CD4-positive, alpha-beta T cell treated with Interleukin-12 subunit alpha and Interleukin-12 subunit beta, for 1 hour (primary cell): ENCODE measurements at places on chromosomes 16 and 17.

DNA sequence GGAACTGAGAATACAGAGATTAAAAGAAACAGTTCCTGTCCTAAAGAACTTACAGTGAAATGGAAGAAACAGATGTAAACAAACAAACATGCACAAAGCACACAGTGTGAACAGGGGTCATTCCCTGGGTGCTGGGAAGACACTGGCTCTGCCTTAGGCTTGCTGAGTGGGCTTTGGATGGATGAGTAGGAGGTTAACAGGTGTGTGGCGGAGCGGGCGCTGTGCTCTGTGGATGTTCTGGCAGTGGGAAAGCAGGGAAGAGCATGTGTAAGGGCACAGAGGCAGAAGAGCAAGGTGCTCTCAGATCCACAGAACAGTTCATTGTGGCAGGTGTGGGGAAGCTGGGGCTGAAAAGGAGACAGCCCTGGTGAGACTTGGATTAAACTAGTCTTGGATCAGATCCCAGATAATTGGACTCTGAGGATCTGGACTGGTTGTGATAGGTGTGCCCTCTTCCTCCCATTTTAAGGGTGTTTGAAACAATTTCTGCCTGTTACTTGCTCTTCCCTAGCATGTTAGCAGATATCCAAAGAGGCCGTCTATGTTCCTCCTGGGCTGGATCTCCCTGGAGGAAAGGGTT is 8.1 kb downstream of the HROB start:
- DNase-seq: no peak

DNA sequence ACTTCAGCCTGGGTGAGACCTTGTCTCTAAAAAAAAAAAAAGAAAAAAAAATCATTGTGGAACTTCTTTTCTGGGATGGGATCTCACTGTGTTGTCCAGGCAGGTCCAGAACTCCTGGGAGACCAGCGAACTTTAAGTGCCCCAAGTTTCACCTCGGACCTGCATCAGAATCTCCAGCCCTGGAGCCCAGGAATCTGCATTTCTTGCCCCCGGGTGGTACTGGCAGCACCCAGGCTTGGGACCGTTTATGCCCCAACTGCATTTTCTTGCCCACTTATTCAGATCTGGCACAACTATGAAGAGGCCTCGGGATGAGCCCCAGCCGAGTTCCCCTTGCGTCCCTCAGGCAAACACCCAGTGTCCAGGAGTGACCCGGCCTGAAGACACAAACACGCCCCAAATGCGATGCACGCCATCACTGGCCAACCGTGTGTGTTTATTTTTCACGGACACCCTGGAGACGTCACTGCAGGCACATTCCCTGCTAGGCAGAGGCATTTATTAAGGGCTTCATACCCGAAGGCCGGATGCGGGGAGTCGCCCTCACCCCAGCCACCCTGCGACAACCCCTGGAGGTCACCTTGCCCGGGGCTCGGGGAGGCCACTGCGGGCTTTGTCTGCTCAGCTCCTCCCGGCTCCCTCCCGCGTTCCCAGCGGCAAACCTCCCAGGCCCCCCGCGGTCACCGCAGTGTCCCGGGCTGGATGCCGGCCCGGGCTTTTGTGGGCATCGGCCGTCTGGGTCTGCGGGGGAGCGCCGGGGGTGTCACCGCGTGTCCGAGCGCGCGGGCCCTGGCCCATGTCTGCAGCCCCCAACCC is 684 bp upstream of the SPIRE2 start:
- no peak for DNase-seq

DNA sequence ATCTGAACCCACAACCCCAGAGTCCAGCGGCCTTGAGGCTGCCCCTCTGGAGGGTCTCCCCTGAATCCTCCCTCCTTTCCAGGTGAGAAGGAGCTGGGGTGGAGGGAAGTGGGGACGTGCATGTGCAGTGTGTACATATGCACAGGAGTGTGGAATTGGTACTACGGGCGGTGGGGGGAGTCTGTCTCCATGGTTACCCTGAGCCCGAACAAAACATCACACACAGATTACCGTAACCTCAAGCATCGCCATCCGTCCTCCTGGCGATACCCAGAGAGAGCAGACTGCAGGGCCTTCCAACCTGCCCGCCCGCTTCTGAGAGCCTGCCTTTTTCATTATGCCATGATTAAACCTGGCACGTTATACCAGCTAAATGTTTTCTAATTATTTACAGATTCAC is 25.1 kb downstream of the GSG1L start:
- no peak for DNase-seq

DNA sequence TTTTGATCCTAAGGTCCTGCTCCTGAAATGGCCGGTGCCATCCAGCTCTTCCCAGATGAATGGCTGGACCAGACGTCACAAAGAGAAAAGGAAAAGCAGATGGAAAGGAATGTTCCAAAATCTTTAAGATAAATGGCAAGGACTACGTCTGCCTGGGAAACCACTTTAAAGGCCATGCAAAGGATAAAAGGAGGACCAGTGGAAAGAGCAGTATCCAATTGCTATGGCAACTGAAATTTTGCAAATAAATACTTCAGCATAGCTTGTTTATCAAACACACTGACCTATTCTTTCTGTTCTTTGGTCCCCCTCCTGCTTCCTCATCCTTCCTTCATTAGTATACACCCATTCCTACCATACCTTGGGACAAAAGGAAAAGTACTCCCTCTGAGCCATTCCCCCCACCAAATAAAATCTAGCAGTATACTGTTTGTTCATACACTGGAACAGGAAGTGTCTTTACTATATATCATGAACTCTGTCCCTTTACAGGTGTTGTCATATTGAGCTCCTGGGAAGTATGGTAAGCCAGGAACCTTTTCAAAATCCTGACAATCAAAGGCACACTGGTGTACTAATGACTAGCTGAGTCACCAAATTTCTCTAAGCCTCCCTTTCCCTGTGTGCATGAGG is 37.2 kb upstream of the NUFIP2 start:
- DNase-seq: no peak

DNA sequence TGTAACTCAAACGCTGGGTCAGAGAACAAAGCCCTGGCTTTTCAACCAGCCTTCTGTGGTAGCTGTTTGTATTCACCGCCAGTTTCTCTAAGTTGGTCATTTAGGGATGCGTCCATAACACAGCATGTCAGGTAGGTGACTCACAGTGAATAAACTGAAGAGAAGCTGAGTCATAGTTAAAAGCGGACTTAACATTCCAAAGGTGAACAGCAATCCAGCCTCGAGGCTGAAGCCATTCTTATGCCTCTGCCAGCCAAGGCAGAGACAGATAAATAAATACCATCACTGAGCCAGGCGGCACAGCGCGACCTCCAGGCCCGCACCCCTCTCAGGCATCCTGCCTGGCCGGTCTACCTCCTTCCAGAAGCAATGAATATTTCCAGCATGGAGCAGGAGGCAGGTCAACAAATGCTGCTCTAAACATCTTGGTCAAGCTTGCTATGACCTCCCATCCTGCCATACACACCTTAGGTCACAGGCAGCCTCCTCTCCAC is 12.4 kb upstream of the CACNG4 start:
- DNase-seq: no peak
